ENCODE measurements at places on chromosomes 2 and 18. TPM values are rescaled to one million over a fixed set of nuclear protein-coding genes. Genes with fewer than 3 reads are reported as not detected.

GRCh38 chr18:23574611-23575308, 11.5 kb downstream of the NPC1 start:
- H3K4me1 ChIP-seq = no peaks in the 10 kb centered on the region
- peaks cover 4% of the 10 kb centered on the region for H3K36me3 ChIP-seq
- H3K27me3 ChIP-seq = no peaks in the 10 kb centered on the region
- no peak overlapping the region for H3K27ac ChIP-seq
- H3K4me3 ChIP-seq = no peak overlapping the region

GRCh38 chr18:390741-391478, 109.6 kb downstream of the COLEC12 start:
- H3K4me1 ChIP-seq = no peaks in the 10 kb centered on the region
- H3K27me3 ChIP-seq = no peaks in the 10 kb centered on the region
- no peaks in the 10 kb centered on the region for H3K36me3 ChIP-seq
- DNase-seq = no peak
- no peak overlapping the region for H3K27ac ChIP-seq

- H3K27me3 ChIP-seq = no peaks in the 10 kb centered on the region
- H3K4me1 ChIP-seq = peaks cover 7% of the 10 kb centered on the region
- no peak overlapping the region for H3K4me3 ChIP-seq
- no peak for DNase-seq
- H3K36me3 ChIP-seq = no peaks in the 10 kb centered on the region
- no peak overlapping the region for H3K27ac ChIP-seq
Observed at GRCh38 chr18:45621061-45621511, 5.8 kb downstream of the SLC14A2 start.

DNA sequence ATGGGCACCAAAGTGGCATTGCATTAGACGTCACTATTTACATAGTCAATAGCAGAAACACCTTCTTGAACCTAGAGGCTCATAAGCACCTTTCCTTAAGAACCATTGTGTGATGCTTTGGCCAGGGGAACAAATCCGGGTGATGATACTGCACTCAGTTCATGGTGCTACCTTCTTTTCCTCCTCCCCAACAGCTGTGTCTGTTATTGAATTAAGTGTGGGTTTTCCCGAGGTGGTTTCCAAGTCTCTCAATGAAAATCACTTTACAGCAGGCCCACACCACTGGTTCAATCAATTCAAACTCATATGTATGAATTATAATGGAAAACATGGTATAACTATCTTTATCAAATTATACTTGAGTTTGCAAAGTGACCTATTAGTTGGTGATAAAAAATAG, 9.3 kb upstream of the EFEMP1 start:
- no peak for DNase-seq
- H3K27ac ChIP-seq = no peak overlapping the region
- no peaks in the 10 kb centered on the region for H3K36me3 ChIP-seq

DNA sequence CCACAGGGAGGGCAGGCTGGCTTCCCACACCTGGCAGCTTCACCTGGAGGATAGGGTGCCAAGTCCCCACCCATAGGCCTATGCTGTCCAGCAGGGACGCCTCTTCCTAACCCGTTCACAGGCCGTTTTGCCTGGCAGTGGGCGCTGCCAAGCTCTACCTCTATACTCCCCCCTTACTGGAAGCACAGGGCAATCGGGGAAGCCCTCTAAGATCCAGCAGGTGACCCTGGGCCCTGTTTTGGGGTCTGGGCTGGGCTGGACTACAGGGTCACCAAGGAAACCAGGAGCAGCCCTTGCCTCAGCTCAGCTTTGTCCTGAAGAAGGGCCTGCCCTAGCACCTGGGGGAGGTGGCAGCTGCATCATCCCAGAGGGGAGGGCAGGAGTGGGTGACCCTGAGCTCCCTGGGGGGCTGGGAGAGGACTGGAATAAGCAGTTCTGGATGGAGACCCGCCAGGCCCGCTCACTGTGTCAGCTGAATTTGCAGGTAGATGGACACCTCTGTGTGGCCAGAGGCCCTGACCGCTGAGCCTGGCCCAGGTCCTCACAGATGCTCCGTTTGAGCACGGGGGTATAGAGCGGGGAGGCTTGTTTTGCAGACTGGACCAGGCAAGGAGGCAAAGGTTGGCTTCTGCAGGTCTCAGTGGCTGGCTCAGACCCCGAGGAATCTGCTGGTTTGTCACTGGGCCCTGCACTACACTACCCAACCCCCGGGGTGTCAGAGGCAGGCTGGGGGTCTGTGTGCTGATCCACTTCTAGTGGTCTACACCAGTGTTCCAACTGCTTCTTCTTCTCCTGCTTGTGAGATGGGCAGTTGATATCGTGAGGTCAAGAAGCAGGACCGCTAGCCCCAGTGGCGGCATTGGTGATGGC, 163.1 kb downstream of the ASB1 start:
- H3K27me3 ChIP-seq = no peaks in the 10 kb centered on the region
- H3K36me3 ChIP-seq = no peaks in the 10 kb centered on the region
- H3K27ac ChIP-seq = no peak overlapping the region
- no peaks in the 10 kb centered on the region for H3K4me1 ChIP-seq
- no peak for DNase-seq

- DNase-seq = no peak
- H3K4me3 ChIP-seq = no peak overlapping the region
- no peaks in the 10 kb centered on the region for H3K27me3 ChIP-seq
- peaks cover 2% of the 10 kb centered on the region for H3K4me1 ChIP-seq
- no peak overlapping the region for H3K27ac ChIP-seq
Observed at GRCh38 chr18:44882163-44882868, 201.6 kb downstream of the SETBP1 start.

GRCh38 chr18:3409811-3410210, 40.2 kb upstream of the TGIF1 start:
- no peak overlapping the region for H3K4me3 ChIP-seq
- H3K4me1 ChIP-seq = no peaks in the 10 kb centered on the region
- H3K36me3 ChIP-seq = no peaks in the 10 kb centered on the region
- no peak overlapping the region for H3K27ac ChIP-seq
- H3K27me3 ChIP-seq = no peaks in the 10 kb centered on the region
- DNase-seq = no peak

Gene ANKRD30B
- not detected for total RNA-seq

DNA sequence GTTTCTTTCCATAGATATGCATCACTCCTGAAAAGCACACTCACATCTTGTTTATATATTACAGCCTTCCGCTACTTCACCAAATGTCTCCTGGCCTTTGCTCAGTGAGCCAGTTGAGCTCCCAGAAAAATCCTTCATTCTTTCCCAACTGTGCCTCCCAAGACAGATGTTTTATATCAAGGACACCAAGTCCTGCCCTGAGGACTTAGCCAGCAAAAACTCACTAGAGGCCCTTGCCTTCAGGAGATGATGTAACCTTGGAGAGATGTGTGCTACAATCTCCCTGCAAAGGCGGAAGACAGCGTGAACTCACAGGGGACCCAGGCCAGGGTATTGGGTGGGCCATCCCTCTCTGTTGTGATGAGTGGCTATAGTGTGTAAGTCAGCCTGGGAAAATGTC, 86.1 kb upstream of the CTAGE1 start:
- DNase-seq = no peak
- H3K36me3 ChIP-seq = no peaks in the 10 kb centered on the region
- no peak overlapping the region for H3K27ac ChIP-seq
- no peaks in the 10 kb centered on the region for H3K4me1 ChIP-seq

- no peak for DNase-seq
- no peaks in the 10 kb centered on the region for H3K4me1 ChIP-seq
- no peaks in the 10 kb centered on the region for H3K27me3 ChIP-seq
Observed at GRCh38 chr2:220510668-220511067, 883.2 kb downstream of the SLC4A3 start.

DNA sequence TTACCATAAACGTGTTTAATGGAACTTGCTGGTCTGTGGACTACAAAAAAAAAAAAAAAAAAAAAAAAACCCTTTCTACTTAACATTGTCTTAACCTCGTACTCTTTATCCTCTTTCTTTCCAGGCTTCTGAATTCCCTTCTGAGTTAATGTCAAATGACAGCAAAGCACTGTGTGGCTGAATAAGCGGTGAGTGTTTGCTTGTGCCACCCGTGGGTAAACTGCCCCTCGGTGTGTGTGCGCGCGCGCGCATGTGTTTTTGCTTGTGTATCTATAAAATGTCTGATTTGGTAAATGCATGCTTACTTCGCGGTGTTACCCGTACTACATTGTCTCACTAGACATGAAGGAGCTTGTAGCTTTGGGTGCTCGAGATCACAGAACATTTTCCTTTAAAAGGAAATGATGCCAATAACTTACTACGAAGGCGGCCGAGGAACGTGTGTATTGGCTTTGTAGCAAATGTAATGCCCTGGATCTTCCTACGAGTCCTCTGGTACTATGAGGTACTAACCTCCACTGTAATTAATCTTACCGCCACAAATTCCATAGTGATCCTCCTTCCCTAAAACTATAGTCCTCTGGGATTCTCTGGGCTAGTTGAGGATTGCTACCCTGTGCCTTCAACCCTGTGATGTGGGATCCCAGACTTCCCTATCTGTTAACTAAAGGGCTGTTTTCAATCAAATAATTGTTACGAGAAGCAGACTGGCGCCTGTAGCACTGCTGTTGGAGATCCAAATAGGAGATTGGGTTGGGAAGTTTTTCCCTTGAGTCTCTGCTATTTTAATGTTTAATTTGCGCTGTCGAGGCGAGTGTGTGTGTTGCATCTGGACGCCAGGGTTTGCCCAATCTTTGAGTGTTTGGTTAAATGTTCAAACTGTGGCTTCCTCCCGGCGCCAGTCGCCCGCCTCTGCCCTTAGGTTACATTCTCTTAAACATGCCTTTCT, 1.1 kb downstream of the ID2 start:
- no peak for DNase-seq
- H3K27me3 ChIP-seq = peaks cover 2% of the 10 kb centered on the region
- peak overlapping the region; percentile 69 for H3K27ac ChIP-seq
- peak overlapping the region; percentile 97 for H3K4me3 ChIP-seq

GRCh38 chr2:127658641-127659407, 12.9 kb downstream of the GPR17 start:
- no peaks in the 10 kb centered on the region for H3K36me3 ChIP-seq
- H3K27me3 ChIP-seq = no peaks in the 10 kb centered on the region
- peak; percentile 61 for DNase-seq
- no peaks in the 10 kb centered on the region for H3K4me1 ChIP-seq
- no peak overlapping the region for H3K4me3 ChIP-seq

Gene SPEG
- 261 TPM for total RNA-seq

Gene EFEMP1
- 793 TPM for total RNA-seq

DNA sequence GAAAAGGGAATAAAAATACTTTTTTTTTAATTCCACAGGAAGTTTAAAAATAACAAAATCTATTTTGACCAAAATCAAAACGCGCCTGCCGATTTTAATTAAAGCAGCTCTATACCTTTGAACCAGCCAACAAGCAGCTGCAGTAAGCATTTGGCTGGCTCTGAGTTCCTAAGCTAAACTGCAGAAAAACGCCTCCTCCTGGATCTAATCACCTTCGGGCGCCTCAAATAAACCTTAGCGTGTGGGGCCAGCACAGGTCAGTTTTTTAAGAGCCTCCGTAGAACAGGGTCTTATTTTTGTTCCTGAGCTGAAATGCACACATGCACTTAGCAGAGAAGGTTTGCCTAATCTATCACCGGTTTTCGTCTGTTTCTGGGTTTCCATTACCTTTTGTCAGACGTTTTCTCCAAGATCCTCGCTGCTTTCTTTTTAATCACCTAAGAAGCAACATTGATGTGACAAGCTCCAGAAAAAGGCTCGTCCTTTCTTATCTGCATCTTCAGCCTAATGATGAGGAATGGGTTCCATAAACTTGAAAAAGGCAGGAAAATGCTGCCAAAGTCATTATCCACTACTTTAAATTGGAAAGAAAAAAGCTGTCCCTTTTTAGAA, 64.7 kb upstream of the HNRNPA3 start:
- no peak for DNase-seq
- no peaks in the 10 kb centered on the region for H3K4me1 ChIP-seq
- peaks cover 5% of the 10 kb centered on the region for H3K27me3 ChIP-seq
- no peaks in the 10 kb centered on the region for H3K36me3 ChIP-seq
- peak overlapping the region; percentile 37 for H3K4me3 ChIP-seq
- H3K27ac ChIP-seq = no peak overlapping the region

Gene DGUOK
- total RNA-seq = 49.8 TPM

- no peak overlapping the region for H3K27ac ChIP-seq
- no peaks in the 10 kb centered on the region for H3K4me1 ChIP-seq
- no peaks in the 10 kb centered on the region for H3K27me3 ChIP-seq
- H3K36me3 ChIP-seq = no peaks in the 10 kb centered on the region
- no peak for DNase-seq
Observed at GRCh38 chr2:163155279-163155883, 316.8 kb upstream of the KCNH7 start.

DNA sequence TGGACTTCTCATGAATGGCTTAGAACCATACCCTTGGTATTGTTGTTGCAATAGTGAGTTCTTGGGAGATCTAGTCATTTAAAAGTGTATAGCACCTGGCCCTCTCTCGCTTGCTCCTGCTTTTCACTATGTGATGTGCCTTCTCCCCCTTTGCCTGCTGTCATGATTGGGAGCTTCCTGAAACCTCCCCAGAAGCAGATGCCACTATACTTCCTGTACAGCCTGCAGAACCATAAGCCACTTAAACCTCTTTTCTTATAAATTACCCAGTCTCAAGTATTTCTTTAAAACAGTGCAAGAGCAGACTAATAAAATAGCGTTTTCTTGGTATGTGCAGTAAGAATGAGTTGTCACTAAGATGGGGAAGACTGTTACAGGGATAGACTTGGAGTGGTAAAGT, 31.6 kb downstream of the BAZ2B start:
- no peaks in the 10 kb centered on the region for H3K27me3 ChIP-seq
- H3K4me3 ChIP-seq = no peak overlapping the region
- DNase-seq = no peak
- no peaks in the 10 kb centered on the region for H3K36me3 ChIP-seq
- no peak overlapping the region for H3K27ac ChIP-seq
- H3K4me1 ChIP-seq = peaks cover 1% of the 10 kb centered on the region

GRCh38 chr2:207683438-207683837, 28.0 kb upstream of the CCNYL1 start:
- no peak overlapping the region for H3K4me3 ChIP-seq
- H3K27me3 ChIP-seq = no peaks in the 10 kb centered on the region
- DNase-seq = no peak

DNA sequence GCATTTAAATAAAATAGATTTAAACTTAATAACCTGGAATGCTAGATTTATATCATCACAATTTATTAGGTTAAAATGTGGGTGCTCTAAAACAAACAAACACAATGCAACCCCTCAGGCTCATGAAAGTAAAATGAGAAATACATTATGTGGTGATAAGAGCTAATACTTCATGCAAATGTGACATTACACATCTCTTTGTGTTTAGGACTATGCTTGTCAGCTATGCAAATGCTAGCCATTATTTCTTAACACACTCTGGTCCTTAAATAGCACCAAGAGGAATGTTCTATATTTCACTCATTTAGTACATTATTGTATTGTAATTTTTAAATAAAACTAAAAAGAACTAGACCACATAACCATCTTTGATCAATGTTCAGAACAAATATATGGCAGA, 627.6 kb downstream of the DPP10 start:
- no peak overlapping the region for H3K27ac ChIP-seq
- H3K4me3 ChIP-seq = no peak overlapping the region
- H3K4me1 ChIP-seq = no peaks in the 10 kb centered on the region
- no peaks in the 10 kb centered on the region for H3K27me3 ChIP-seq

Gene NAT8
- total RNA-seq = not detected

Data from aorta (tissue), 5 donors.